ENCODE measurements at places on chromosomes 3 and 15.

- DNase-seq: no peak
These were observed 32.1 kb downstream of the SPESP1 start for GRCh38 chr15:68962465-68962864.

DNA sequence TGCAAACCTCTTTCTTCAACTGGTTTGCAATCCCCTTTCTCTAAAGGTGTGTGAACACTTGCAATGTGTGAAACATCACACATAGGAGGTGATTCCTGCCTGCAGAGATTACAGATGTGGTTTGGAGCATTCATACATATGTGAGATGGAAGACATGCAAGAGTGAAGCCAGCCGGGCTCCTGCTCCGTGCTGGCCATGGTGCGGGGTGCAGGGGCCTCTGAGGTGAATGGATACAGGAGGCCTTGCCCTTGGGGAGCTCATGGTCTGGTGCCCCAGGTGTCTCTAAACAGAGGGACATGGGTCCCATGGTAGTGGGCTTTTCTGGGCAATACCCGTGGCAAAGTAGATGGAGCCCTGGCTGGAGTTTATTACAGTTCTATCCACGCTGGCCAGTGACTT lies 6.0 kb downstream of the SLC6A11 start:
- no peak for DNase-seq

- no peak for DNase-seq
These were observed 1.5 kb downstream of the CHRNA3 start for GRCh38 chr15:78619022-78619950.

DNA sequence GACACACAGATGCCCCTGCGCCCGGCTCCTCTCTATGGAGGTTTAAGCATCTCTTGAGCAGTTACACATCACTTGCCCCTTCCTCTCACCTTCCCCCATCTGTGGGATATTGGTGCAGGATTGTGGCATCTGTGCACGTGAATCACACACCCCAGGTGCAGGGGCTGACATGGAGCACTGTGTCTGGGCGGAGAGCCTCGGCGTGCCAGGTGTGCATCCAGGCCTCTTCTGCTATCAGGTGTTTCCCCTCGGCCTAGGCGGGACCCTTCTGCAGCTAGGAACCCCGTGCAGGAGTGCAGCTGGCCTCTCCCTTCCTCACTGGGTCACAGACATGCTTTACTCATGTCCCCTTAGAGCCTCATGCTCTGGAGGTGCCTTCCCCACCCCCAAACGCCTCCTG lies 33.4 kb upstream of the MUC13 start:
- no peak for DNase-seq

DNA sequence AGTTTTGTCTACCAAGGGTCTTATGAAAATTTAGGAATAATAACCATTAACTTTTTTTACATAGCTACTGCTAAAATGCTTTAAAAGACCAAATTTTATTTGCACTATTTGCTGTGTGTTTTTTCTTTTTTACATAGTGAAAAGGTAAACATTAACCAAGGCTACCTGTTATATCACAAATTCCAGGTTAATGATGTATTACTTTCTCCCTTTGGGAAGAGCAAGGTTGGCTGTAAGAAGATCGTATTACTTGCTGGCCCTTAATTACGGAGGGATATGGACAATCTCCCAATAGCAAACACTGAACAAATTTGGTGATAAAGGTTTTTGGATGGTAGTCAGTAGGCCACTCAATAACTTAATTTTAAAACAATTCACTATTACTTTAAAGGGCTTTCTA lies 22.4 kb downstream of the LRRC58 start:
- DNase-seq: no peak

- no peak for DNase-seq
These were observed 69.7 kb downstream of the UBE2E2 start for GRCh38 chr3:23272820-23273219.

Data from H4 (cell line).